ENCODE measurements at places on chromosomes 7 and 10.
A peak's percentile ranks its signal among the peaks of the same experiment; 100 is the strongest.

GRCh38 chr7:19107081-19107355, 10.4 kb downstream of the TWIST1 start:
- no peak for DNase-seq

- DNase-seq, result no peak
These were observed 824.1 kb downstream of the CCSER2 start for GRCh38 chr10:85152496-85152895.

DNA sequence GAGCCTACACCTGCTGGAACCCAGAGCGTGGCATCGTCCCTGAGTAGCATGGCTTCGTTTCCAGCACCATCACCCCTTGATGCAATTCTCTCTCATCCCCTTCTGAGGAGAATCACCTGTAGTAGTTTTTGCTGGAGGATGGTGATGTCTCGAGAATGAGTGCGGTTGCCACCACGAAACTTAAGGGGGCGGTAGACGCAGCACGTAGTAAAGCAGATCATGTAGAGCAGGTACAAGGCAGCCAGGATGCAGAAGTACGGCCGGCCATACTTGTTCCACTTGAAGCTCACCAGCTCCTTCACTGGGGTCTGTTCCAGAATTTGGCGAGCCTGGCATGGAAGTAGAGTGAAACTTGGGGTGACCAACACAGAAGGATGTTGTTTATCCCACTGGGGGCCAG, 8.1 kb downstream of the TRPV5 start:
- DNase-seq, result no peak

GRCh38 chr10:12510501-12510941, 161.2 kb downstream of the CAMK1D start:
- DNase-seq, result no peak

DNA sequence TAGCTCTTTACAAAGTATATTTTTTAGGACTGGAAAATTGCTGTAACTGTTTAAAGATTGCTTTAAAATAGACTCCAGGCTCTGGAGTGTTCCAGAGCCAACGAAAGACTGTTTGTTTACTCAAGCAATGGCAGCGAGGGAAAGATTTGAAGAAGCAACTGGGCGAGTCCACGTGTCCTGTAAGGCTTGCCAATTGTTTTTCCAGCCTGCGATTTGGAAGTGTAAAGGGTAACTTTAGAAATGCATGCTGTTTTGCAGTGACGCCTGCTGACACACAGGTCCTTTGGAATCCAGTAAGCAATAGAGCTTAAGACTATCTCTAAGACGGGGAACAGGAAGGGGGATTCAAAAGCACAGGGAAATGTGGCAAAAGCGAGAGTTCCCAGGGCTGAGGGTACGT, 55.8 kb downstream of the TACC2 start:
- no peak for DNase-seq

DNA sequence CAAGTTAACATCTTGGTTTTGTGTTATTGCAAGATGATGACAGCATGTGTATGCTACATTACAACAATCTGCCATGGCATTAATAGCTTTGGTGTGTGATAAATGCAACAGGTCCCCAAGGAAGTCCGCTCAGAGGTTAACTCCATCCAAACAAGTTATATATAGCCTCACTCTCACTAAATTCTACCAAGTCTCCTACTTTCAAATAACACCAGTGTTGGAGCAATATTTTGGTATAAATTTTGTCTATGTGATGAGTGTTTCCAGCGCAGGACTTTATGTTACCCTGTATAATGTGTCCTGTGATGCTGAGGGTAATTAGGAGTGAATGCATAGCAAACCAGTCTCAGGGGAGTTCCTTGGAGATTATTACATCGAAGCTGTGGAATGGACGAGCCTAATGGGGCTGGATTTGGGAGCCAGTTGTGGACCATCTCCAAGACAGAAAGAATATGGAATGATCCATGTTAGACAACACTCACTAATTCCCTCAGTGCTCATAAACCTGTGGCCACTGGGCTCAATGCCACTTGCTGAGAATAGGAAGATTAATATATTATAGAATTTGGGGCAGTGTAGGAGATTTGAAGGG, 127.6 kb upstream of the CXCL12 start:
- DNase-seq, result no peak

DNA sequence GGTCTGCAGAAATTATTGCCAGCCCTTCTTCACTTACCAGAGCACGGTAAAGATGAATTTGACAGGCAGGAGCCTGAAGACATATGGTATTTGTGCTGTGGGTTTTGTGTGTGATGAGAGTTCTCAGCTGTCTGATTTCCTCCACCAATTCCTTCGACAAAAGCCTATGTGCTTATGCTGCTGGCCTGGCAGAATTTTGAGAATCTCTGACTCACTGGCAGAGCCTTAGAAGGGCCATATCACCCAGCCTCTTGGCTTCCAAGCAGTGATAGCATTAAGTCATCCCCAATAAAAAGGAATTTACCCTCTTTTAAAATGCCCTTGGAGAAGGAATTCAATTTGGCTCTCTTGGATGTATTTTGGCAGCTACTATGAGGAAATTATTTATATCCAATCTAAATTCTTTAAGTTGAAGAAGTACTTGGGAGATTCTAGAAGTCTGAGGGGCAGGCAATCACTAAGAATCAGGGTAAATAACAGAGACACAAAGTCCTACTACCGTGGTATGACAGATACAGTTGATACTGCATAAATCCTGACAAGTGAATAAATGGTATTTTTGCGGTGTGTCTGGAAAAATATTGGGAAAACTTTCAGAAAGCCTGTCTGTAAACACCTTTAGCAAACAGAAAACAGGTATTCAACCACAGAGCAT, 68.6 kb upstream of the EFCAB10 start:
- DNase-seq, result no peak

DNA sequence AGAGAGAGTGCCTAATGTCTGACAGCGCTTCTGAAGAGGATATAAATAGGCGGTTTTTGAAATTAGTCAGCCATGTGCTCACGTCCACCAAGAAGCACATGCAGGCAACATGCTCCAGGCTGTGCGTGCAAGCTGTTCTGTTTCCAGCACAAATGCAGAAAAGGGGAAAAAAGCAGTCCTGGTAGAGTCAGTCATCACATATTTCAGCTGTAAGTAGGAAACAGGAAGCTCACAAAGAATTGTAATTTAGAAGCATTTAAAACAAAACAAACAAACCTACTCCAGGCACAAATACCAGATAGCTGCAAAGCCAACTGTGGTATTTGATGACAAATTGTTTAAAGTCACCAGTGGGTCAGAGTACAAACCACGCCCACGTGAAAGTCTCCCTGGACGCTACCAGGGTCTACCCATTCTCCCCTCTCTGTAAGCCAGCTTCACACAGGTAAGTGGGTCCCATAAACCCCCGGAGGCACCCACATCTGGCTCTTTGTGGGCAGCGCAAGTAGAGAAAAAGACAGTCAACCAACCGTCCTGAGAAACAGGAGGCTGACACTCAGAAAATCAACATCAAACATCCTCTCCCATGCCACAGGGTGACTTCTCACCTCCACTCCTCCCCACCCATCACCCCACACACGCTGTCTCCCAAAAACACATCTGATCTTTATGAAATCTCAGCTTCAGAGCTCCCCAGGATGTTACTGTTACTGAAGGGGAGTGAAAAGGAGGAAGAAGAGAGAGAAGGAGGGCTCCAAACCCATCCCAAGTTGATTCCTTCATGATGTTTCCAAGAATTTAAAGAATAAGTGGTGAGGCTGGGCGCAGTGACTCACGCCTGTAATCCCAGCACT, 186.4 kb downstream of the FAM107B start:
- DNase-seq, result no peak

- DNase-seq, result no peak
These were observed 39.8 kb upstream of the LANCL2 start for GRCh38 chr7:55325371-55325792.

GRCh38 chr7:25250386-25250785, 22.1 kb upstream of the NPVF start:
- no peak for DNase-seq

- DNase-seq, result no peak
These were observed 28.7 kb downstream of the CHST15 start for GRCh38 chr10:124064676-124065075.

DNA sequence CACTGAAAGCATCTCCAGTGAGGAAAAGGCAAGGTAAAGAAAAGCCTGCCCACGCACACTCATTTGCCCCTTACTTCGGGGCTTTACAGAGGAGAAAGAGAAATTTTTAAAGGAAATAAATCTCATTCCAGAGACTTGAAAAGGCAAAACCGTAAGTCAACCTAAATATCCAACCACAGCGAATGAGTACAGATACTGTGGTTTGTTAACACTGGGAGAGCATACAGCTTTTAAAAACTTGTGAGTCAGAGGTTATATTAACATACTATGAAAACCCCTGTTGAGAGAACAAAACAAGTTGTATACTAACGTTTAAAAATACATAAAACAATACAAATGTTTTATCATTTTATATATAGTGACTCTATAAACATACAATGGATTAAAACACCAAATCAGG, 28.6 kb upstream of the ST7 start:
- DNase-seq, result no peak

- no peak for DNase-seq
These were observed 4.9 kb downstream of the HKDC1 start for GRCh38 chr10:69224862-69225657.

DNA sequence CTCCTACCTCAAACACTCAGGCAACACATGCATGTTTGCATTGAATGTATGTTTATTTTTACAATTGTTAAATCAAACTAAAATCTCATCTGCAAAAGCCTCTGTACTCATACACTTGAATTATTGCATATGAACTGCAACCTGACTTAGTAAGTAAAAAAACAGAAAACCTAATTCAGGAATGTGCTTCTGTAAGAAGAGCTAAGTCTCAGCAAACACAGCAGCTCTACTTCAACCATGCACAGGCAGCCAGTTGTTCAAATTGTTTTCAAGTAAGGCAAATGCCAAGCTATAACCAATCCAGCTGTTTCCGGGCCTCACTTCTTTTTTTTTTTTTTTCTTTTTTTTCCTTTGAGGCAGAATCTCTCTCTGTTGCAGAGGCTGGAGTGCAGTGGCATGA, 93.5 kb upstream of the MALRD1 start:
- no peak for DNase-seq

DNA sequence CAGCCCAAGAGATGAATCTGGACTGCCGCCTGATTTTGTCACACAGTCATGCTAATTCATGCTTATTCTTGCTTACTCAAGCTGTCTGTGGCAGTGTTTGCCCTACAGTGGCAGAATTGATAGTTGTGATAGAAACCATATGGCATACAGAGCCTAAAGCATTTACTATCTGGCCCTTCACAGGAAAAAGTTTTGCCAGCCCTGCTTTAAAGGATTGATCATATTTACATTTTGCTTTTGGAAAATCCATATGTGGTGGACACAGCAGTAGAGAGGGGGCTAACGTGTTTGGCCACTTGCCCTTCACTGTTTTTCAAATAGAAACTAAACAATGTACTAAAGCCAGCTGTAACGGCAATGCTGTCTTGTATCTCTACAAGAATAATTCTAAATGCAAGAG, 974.0 kb upstream of the GHITM start:
- peak; percentile 6 for DNase-seq

- DNase-seq, result no peak
These were observed 89.3 kb downstream of the FANK1 start for GRCh38 chr10:125985557-125986240.

DNA sequence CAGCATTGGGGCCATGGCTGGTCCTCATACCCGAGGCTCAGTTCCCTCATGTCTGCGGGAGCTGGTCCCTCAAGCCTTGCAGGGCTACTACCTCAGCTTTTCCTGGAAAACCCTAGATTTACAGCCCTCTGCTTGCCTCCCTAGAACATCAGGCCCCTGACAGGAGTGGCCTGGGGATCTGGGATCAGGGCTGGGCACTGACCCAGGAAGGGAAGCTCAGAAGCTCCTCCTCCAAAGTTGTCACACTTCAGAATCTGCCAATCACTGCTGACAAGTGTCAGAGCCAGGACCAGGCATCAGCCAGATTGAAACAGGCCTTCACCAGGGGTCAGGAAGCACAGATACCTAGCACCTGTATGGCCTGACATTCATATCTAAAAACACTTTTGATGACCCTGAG, 115.2 kb downstream of the GRID1 start:
- DNase-seq, result no peak

- peak; percentile 83 for DNase-seq
These were observed at the start of gene MXI1 for GRCh38 chr10:110207011-110207804. Gene MXI1, plus strand, starts transcription at chr10:110207605. Its CDS starts 204 bp downstream, at chr10:110207809.

DNA sequence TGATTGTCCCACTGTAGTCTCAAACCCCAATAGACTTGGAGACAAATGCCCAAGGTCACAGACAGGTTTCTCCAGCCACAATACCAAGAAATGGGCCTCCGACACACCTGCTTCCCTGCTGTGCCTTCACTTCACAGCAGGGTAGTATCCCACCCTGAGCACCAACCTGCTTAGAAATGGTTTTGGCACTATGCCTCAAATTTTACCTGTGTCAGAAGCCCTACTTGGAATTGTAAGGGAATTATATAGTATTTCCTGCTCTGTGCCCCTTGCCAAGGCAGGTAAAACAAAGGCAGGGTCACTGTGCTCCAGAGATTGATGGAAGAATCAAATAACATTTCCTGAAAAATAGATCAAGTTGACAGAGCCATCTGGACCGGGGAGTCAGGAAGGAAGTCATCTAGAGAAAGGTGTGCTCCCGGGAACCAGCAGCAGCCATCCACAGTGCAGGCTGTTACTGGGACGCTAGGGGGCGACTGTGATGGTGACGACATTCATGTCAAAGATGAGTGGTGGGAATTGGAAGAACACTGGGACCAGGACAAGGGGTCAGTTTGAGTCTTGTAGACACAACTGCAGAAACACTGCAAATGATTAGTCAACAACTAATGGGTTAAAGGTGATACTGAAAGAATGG, 117.8 kb upstream of the AKR1E2 start:
- no peak for DNase-seq

GRCh38 chr7:79770063-79770462, 316.6 kb upstream of the MAGI2 start:
- no peak for DNase-seq

- no peak for DNase-seq
These were observed 731.8 kb downstream of the PHTF2 start for GRCh38 chr7:78530351-78530750.

DNA sequence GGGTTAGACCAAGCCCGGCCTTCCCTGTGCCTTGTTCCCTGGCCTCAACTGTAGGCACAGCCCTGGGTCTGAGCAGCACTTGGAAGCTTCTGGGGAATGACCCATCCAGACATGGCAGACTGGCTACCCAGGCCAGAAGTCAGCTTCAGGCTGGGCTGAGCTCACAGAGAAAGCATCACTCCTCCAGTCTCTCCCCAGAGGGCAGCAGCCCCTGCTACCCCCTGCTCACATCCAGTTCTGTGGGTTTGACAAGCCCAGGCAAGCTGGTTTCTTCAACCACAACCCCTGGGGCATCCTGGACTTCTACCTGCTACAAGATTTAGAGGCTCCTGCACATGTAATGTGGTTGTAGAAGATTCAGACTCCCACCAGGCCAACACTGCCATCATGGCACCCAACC, 9.0 kb downstream of the C10orf71 start:
- DNase-seq, result no peak

GRCh38 chr7:102412548-102412947, 16.4 kb downstream of the PRKRIP1 start:
- no peak for DNase-seq

Data from right kidney (tissue), 9 donors.